ENCODE measurements at places on chromosomes 1 and 21. TPM values are rescaled to one million over a fixed set of nuclear protein-coding genes. Genes with fewer than 3 reads are reported as not detected.

DNA sequence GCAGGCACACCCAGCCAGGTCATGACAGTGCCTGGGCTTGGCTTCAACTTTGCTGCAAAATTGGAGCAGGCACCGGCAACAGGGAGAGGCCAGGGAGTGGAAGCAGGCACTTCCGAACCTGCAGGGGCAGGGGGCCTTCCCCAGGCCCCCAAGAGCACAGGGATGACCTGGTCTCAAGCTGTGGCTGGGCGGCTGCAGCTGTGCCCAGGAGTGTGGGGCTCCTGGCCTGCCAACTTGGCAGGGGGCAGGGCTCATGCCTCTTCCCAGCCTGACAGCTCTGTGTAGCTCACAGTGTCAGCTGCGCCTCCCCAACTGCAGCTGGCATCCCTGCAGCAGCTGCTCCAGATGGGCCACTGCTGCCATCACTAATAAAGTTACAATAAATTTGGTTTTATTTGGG, 51.5 kb upstream of the SCYL3 start:
- H3K27ac ChIP-seq = no peak overlapping the region
- no peaks in the 10 kb centered on the region for H3K36me3 ChIP-seq
- no peaks in the 10 kb centered on the region for H3K4me1 ChIP-seq
- H3K4me3 ChIP-seq = no peak overlapping the region
- DNase-seq = no peak
- no peaks in the 10 kb centered on the region for H3K27me3 ChIP-seq

- no peaks in the 10 kb centered on the region for H3K4me1 ChIP-seq
- no peaks in the 10 kb centered on the region for H3K27me3 ChIP-seq
- H3K4me3 ChIP-seq = no peak overlapping the region
- no peaks in the 10 kb centered on the region for H3K36me3 ChIP-seq
These were observed 24.4 kb downstream of the FABP3 start for GRCh38 chr1:31348449-31348848.

THEM5 gene
- total RNA-seq = not detected

DNA sequence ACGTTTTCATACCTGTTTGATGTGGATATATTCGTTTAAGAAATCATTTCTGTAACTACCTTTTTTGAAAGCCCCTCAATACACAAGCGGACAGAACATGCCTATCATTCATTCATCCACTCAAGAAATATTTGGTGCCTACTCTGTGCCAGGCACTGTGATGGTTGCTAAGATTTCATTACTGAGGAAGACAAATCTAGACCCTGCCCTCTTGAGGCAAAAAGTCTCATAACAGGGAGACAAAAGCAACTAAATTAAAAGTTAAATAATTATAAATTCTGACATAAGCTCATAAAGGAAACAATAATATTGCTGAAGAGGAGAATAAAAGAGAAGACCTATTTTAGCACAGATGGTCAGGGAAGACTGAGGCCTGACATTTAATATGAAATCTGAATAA, 203.5 kb upstream of the ZNHIT6 start:
- no peaks in the 10 kb centered on the region for H3K27me3 ChIP-seq
- H3K36me3 ChIP-seq = no peaks in the 10 kb centered on the region
- no peak overlapping the region for H3K27ac ChIP-seq
- no peaks in the 10 kb centered on the region for H3K4me1 ChIP-seq

GRCh38 chr1:46790446-46791101, 8.3 kb upstream of the CYP4B1 start:
- H3K36me3 ChIP-seq = no peaks in the 10 kb centered on the region
- no peaks in the 10 kb centered on the region for H3K27me3 ChIP-seq
- H3K27ac ChIP-seq = no peak overlapping the region
- no peak overlapping the region for H3K4me3 ChIP-seq
- H3K4me1 ChIP-seq = peaks cover 4% of the 10 kb centered on the region
- DNase-seq = no peak

PCP4 gene
- 199 TPM for total RNA-seq

TEX38 gene
- not detected for total RNA-seq

DNA sequence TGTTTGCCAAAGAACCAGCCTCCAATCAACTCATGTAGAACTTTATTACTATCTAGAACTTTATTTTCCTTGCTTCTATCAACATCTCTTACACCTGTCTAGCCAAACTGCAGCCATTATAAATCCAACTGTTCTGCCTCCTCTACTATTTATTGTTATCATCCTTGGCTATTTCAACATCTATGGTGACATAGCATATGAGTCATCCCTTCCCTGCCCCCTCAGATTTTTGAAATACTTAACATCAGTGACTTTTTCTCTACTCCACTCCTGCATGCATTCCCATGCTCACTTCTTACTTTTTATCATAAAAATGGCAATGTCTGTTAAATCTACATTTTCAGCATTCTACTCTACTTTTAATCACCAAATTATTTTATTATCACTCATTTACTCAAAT, 544.9 kb upstream of the NEGR1 start:
- no peaks in the 10 kb centered on the region for H3K36me3 ChIP-seq
- H3K27me3 ChIP-seq = no peaks in the 10 kb centered on the region
- no peaks in the 10 kb centered on the region for H3K4me1 ChIP-seq
- H3K4me3 ChIP-seq = no peak overlapping the region
- no peak overlapping the region for H3K27ac ChIP-seq

DNA sequence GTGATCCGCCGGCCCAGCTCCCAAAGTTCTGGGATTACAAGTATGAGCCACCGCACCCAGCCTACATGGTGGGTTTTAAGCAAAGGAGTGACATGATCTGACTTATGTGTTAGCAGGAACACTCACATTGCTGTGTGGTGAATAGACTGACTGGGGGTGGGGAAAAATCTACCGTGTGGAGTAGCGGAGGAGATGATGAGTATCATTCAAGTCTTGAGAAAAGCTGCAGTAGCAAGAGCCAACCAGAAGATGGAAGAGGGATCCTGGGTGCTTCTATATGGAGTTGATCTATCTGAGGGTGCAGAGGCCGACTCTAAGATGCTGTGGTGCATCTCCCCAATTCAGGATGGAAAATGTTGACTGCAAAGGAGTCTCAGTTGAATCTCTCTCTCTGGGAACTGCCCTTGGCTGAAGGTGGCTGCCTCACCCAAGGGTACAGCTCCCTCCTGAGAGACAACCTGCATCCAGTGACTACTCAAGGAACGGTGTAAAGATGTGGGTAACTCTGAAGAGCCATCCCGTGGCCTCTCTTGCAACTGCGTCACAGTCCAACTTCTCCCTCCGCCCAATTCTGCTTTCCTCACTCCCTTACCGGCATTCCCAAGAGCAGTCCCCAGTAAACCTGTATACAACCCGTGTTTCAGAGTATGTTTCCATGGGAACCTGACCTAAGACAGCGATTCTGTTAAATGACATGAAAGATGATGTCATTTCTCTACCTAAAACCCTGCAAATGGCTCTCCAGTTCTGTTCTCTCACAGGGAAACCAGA, 7.4 kb upstream of the B3GALNT2 start:
- no peak for DNase-seq
- H3K27me3 ChIP-seq = no peaks in the 10 kb centered on the region
- H3K4me3 ChIP-seq = no peak overlapping the region
- H3K27ac ChIP-seq = no peak overlapping the region

- no peaks in the 10 kb centered on the region for H3K27me3 ChIP-seq
- H3K27ac ChIP-seq = peak overlapping the region; percentile 72
- H3K4me3 ChIP-seq = peak overlapping the region; percentile 59
These were observed 670 bp upstream of the PARK7 start for GRCh38 chr1:7960867-7961215.

DNA sequence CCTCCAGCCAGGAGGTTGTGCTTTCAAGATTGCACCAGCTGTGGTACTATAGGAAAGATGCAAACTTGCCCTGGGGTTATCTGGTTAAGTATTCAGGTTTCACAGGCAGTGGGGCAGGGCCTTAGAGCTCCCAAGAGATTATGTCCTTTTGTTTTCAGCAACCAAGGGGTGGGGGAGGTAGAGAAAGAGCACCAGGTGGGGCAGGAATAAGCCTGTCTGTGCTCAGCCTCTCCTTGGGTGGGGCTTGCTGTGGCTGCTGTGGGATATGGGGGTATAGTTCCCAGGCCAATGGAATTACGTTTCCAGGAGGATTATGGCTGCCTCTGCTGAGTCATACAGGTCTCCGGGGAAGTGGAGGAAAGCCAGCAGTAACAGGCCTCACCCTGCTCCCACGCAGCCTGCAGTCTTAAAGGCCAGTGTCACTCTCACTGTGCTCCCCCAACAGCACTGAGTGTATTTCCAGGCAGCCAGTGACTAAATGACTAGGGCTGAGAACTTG, 508.6 kb downstream of the RWDD3 start:
- DNase-seq = no peak
- no peak overlapping the region for H3K4me3 ChIP-seq
- no peaks in the 10 kb centered on the region for H3K27me3 ChIP-seq
- H3K4me1 ChIP-seq = no peaks in the 10 kb centered on the region

- H3K4me3 ChIP-seq = no peak overlapping the region
- H3K4me1 ChIP-seq = no peaks in the 10 kb centered on the region
- no peak overlapping the region for H3K27ac ChIP-seq
- DNase-seq = no peak
These were observed 179.7 kb downstream of the TNFSF18 start for GRCh38 chr1:172870901-172871606.
